ENCODE measurements at places on chromosomes 16 and 17.
A peak's percentile ranks its signal among the peaks of the same experiment; 100 is the strongest.

GRCh38 chr17:69864462-69864861, 210.6 kb upstream of the KCNJ16 start:
- no peak for DNase-seq

DNA sequence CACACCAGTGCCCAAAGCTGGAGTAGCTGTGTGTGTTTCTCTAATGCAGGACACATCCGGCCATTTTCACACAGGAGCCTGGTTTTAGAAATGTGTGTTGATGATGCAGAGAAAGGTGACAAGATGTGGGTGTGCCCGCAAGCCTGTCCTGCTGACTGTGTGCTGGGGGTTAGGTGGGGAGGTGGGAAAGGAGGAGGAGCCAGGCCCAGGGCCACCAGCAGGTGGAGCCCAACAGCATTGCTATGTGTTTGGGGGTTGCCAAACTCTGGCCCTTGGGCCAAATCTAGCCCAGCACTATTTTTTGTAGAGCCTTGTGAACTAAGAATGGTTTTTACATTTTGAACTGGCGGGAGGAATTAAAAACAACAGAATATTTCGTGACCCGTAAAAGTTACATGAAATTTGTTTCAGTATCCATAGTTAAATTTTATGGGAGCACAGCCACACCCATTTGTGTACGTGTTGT, 61.7 kb upstream of the LGALS9 start:
- no peak for DNase-seq

- no peak for DNase-seq
These were observed 56.9 kb upstream of the LGALS9 start for GRCh38 chr17:27573971-27574525.

GRCh38 chr17:18108401-18109312, at the start of gene MYO15A:
Gene MYO15A (plus strand): TSS chr17:18108756. CDS start chr17:18118801, 10,045 bp downstream.
- no peak for DNase-seq

GRCh38 chr17:9488556-9488955, 87.1 kb downstream of the STX8 start:
- no peak for DNase-seq

DNA sequence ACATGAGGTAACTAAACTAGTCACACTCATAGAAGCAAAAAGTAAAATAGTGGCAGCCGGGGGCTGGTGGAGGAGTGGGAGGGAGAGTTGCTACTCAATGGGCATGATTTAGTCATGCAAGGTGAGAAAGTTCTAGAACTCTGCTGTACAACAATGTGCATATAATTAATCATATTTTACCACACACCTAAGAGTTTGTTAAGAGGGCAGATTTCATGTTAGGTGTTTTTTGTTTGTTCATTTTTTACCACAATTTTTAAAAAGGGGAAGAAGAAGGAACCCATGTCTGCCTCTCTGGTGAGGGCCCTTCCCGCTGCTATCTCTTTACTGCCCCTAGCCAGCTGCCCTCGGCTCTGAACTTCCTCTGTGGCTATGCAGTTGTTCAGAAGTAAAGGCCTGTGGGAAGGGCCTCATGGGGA, 11.2 kb downstream of the CD300LB start:
- DNase-seq, result no peak

GRCh38 chr17:62617894-62618472, 9.5 kb upstream of the MRC2 start:
- no peak for DNase-seq

- peak; percentile 48 for DNase-seq
These were observed 126.6 kb downstream of the ANKRD11 start for GRCh38 chr16:89363621-89364393.

Data from effector CD4-positive, alpha-beta T cell (primary cell).